ENCODE measurements at places on chromosomes 1 and 21. TPM values are rescaled to one million over a fixed set of nuclear protein-coding genes. Genes with fewer than 3 reads are reported as not detected.

GRCh38 chr1:208499026-208499425 lies 254.8 kb upstream of the PLXNA2 start:
- H3K4me1 ChIP-seq: no peaks in the 10 kb centered on the region
- no peak overlapping the region for H3K4me3 ChIP-seq
- no peak for DNase-seq
- no peaks in the 10 kb centered on the region for H3K36me3 ChIP-seq
- H3K27me3 ChIP-seq: no peaks in the 10 kb centered on the region

- DNase-seq: no peak
- H3K4me1 ChIP-seq: peaks cover 42% of the 10 kb centered on the region
- H3K4me3 ChIP-seq: peak overlapping the region; percentile 63
- no peaks in the 10 kb centered on the region for H3K27me3 ChIP-seq
- H3K27ac ChIP-seq: peak overlapping the region; percentile 78
Measured at GRCh38 chr1:28512058-28512611, 6.3 kb downstream of the RCC1 start.

GRCh38 chr1:25485536-25486411 lies 55.1 kb downstream of the MACO1 start:
- DNase-seq: no peak
- peaks cover 40% of the 10 kb centered on the region for H3K36me3 ChIP-seq
- H3K4me1 ChIP-seq: peaks cover 6% of the 10 kb centered on the region
- no peak overlapping the region for H3K27ac ChIP-seq
- no peaks in the 10 kb centered on the region for H3K27me3 ChIP-seq
- no peak overlapping the region for H3K4me3 ChIP-seq

ANGPTL1 gene
- total RNA-seq: not detected
